ENCODE measurements at places on chromosomes 7 and 10.

GRCh38 chr10:99958302-99958701 is 51.4 kb downstream of the DNMBP start:
- no peak overlapping the region for H3K4me3 ChIP-seq
- peaks cover 8% of the 10 kb centered on the region for H3K36me3 ChIP-seq
- no peaks in the 10 kb centered on the region for H3K4me1 ChIP-seq
- no peak for DNase-seq
- no peak overlapping the region for H3K27ac ChIP-seq

DNA sequence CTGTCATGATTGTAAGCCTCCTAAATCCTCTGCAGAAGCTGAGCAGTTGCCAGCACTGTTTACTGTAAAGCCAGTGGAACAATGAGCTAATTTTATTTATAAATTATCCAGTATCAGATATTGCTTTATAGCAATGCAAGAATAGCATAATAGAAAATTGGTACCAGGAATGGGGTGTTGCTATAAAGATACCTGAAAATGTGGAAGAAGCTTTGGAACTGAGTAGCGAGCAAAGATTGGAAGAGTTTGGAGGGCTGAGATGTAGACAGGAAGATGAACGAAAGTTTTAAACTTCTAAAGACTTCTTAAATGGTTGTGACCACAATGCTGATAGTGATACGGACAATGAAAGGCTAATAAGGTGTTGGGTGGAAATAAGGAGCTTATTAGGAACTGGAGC is 917.4 kb upstream of the POT1 start:
- no peaks in the 10 kb centered on the region for H3K4me1 ChIP-seq
- H3K36me3 ChIP-seq, result peaks cover 5% of the 10 kb centered on the region
- no peak overlapping the region for H3K27ac ChIP-seq
- DNase-seq, result no peak
- H3K27me3 ChIP-seq, result no peaks in the 10 kb centered on the region

DNA sequence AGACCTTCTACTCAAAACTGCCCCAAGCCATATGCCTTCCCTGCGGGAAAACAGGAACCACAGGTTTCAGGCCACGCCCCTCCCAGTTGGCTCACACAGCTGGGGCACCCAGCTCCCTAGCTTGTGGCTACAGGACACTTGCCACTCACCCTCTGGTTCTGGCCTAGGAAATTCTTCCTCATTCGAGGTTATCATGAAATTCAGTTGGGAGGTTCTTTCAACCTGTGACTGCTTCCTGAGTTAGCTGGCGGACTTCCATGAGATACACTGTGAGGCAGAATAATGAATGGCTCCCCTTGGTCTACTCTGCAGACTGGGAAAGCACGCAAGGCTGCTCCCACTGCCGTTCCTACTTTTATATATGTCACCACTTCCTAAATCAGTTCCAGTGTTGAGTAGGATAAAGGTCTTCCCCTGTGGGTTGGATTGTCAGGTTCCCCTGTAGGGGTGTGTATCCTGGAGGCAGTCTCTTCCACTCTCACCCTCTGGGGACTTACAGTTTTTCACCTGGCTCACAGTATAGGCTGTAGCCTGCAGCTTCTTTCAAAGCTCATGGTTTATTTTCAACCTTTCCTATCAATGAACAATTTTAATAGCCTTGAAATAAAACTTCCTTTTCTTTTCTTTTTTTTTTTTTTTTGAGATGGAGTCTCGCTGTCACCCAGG is 37.0 kb downstream of the GPR22 start:
- H3K27ac ChIP-seq, result no peak overlapping the region
- H3K36me3 ChIP-seq, result peaks cover 28% of the 10 kb centered on the region

- H3K36me3 ChIP-seq, result no peaks in the 10 kb centered on the region
- H3K4me1 ChIP-seq, result no peaks in the 10 kb centered on the region
- no peak for DNase-seq
Measured at GRCh38 chr7:25716421-25716820, 435.6 kb upstream of the NFE2L3 start.

GRCh38 chr10:65864529-65864928 is 1061.3 kb upstream of the LRRTM3 start:
- H3K4me1 ChIP-seq, result no peaks in the 10 kb centered on the region
- no peak overlapping the region for H3K27ac ChIP-seq
- DNase-seq, result no peak
- H3K27me3 ChIP-seq, result no peaks in the 10 kb centered on the region
- H3K36me3 ChIP-seq, result no peaks in the 10 kb centered on the region

DNA sequence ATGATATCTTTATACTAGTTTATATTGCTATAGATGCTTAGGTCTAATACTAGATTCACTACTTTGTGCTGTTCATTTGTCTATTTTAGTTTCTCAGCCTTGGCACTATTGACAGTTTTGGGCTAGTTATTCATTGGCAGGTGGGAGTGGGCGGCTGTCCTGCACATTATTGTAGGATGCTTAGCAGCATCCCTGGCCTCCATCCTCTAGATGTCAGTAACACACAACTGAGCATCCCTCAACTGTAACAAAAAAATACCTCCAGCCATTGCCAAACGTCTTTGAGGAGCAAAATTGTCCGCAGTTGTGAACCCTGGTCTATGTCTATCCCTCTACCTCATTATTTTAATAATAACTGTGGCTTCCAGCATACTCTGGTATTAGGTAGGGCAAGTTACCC is 34.4 kb upstream of the PNLIP start:
- H3K27me3 ChIP-seq, result peaks cover 8% of the 10 kb centered on the region
- no peak for DNase-seq
- H3K27ac ChIP-seq, result no peak overlapping the region
- no peaks in the 10 kb centered on the region for H3K4me1 ChIP-seq

DNA sequence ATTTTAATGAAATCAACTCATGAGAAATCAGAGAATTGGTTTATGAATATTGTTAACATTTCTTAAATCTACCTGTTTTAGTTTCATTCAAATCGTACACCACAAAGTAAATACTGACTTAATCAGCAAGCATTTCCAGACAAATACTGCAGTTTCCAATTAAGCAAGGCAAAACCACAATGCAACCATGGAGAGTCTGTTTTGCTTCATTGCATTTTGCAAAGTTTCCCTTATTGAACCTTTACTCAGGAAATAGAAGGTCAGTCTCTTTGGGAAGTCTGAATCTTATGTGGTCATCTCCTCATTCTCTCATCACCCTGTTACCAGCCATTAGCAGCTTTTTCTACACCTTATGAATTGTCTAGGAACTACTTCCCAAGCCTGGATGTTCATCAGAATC is 400.5 kb downstream of the IPMK start:
- DNase-seq, result no peak
- no peak overlapping the region for H3K4me3 ChIP-seq
- no peaks in the 10 kb centered on the region for H3K36me3 ChIP-seq

DNA sequence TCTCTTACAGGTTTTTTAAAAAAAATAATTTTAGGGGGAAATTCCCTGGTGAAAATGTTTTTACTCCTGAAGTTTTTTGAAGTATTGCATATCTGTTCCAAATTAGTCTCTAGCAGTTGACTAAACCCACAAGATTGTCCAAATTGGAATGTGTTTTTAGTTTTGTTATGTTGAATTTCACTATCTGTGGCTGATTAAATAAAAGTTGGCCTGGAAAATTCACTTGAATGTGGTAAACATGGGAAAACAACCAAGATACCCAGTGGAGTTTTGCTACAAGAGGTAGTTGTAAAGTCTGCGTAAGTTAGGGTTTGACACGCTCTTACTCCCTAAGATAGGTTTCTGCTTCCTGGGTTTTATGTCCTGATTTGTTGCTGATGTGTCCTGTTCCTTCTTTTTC is 3.3 kb downstream of the TSGA13 start:
- H3K27me3 ChIP-seq, result peaks cover 4% of the 10 kb centered on the region
- H3K36me3 ChIP-seq, result no peaks in the 10 kb centered on the region
- no peaks in the 10 kb centered on the region for H3K4me1 ChIP-seq
- DNase-seq, result no peak
- H3K27ac ChIP-seq, result no peak overlapping the region

DNA sequence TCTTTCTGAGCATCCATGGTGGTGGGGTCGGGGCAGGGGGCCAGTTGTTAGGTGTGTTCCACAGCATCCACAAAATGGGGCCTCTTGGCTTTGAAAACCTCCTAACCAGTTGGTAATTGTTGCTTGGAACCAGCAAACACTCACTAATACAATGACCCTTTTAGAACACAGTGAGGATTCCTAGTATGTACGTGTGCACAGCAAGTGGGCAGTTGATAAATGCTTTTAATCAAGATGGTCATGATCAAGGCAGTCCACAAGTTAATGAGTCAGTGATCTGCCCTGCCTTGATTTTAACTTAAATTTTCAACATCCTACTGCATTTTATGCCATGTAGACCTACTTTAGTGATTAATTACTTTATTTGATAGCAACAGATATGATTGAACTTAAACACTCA is 103.1 kb downstream of the ETV1 start:
- no peaks in the 10 kb centered on the region for H3K27me3 ChIP-seq
- no peak for DNase-seq

DNA sequence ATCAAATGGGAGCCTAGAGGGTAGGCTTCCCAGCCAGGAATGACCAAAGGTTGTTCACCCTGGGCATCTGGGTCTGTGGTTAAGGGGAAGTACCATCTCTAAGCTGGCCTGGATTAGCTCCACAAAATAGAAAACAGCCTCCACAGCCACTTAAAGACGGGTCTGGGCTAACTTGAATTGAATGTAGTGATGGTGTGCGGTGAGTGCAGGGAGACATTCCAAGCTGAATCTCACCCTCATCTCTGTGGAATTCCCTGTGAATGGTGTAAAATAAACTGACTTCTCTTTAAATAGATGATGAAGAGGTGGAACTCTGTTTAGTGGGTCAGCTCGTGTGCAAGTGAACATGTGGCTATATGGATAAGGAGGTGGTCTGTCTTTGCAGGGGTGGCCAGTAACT is 251.0 kb downstream of the DYNC1I1 start:
- H3K4me1 ChIP-seq, result no peaks in the 10 kb centered on the region
- no peak for DNase-seq
- no peaks in the 10 kb centered on the region for H3K36me3 ChIP-seq
- peaks cover 8% of the 10 kb centered on the region for H3K27me3 ChIP-seq
- no peak overlapping the region for H3K27ac ChIP-seq

DNA sequence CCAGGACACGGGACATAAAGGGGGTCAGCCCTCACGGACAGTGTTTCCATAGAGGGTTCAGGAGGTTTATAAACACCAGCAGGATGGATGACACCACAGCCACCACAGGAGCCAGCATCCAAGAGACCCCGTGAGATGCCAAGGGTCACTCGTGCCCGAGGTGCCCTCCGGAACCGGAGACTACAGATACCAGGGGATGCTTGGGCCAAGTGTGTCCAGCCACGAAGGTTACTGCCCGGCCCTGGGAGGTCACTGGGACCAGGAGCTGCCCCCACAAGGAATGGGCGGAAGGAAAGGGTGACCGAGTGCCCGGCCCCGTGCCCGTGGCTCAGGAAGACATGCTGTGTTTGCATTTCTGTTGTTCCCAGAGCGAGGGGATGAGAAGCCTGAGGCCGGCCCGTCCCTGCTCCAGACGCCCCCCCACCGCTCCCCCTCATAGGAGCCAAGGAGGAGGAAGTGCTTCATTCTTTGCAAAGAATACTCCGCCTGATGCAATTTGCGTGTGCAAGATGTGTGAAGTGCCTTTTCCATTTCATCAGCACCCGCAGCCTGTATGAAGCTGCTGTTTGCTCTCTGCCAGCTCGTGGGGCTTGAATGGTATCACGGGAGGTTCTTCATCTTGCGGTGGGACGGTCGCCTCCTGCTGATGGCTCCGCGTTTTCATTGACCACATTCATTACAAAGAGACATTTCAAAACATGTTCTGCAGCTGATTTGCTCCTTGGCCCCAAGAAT is 176.4 kb downstream of the ELFN1 start:
- peaks cover 7% of the 10 kb centered on the region for H3K4me1 ChIP-seq
- no peaks in the 10 kb centered on the region for H3K27me3 ChIP-seq
- no peak overlapping the region for H3K27ac ChIP-seq

GRCh38 chr7:44313621-44314031 is 11.8 kb downstream of the CAMK2B start:
- no peak overlapping the region for H3K27ac ChIP-seq
- peaks cover 3% of the 10 kb centered on the region for H3K4me1 ChIP-seq
- peaks cover 5% of the 10 kb centered on the region for H3K36me3 ChIP-seq
- no peak overlapping the region for H3K4me3 ChIP-seq
- H3K27me3 ChIP-seq, result no peaks in the 10 kb centered on the region
- no peak for DNase-seq

DNA sequence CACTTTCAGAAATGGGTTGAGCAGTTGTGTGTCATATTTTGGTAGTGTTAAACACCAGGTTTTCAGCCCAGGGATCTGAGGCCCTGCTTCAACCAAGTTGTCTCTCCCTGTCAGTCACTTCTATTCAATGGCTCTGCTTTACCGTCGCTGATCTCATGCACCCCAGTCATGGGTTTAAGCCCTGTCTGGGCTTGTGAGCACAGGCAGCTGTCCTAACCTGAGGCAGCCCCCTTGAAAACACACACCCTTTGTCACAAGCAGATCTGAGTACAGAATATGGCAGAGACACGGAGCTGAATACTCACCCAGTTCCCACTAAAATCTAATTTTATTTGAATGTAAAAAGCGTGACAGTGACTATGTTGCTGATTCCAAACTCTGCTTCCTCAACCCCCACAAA is 110.6 kb upstream of the GLI3 start:
- H3K27ac ChIP-seq, result no peak overlapping the region
- no peaks in the 10 kb centered on the region for H3K4me1 ChIP-seq
- H3K36me3 ChIP-seq, result no peaks in the 10 kb centered on the region
- no peak for DNase-seq
- no peaks in the 10 kb centered on the region for H3K27me3 ChIP-seq

DNA sequence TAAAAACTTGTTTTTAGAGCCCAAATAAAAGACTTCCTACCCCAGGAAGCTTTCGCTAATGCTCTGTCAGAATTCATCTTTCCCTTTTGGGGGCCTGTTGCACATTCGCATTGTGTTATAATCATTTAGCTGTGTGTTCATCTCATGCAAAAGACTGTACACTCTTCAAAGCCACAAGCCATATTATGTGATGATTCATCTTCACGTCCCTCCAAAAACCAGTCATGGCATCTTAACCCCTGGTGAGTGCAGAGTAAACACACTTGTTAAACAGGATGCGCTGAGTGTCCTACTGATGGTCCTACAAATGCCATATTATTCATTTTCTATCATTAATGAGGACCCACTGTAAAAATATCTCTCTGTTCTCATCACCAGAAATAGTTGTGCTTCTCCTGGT is 235.4 kb downstream of the KIAA1217 start:
- H3K4me1 ChIP-seq, result no peaks in the 10 kb centered on the region
- H3K36me3 ChIP-seq, result no peaks in the 10 kb centered on the region
- peaks cover 14% of the 10 kb centered on the region for H3K27me3 ChIP-seq
- H3K4me3 ChIP-seq, result no peak overlapping the region

Data from naive thymus-derived CD8-positive, alpha-beta T cell (primary cell).